M059J (cell line): ENCODE measurements at places on chromosomes 2 and 18. TPM values are rescaled to one million over a fixed set of nuclear protein-coding genes. Genes with fewer than 3 reads are reported as not detected.
A peak's percentile ranks its signal among the peaks of the same experiment; 100 is the strongest.

DNA sequence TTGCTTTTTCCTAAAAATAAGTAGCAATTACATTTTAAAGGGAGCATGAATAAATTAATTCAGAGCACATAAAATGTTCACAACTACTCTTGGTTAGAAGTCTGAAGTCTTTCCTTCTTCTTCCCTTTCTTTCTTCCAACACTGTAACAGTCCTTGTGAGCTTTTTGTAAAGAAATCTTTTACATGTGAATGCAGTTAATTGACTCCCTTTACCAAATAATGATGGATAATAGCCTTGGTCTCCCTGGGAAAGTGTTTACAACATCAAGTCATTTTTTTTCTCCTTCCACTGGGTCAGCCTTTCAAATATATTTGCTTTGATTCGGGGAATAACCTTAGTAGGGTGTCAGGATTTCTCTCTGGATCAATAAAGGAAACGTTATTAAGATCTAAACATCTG lies 39.1 kb downstream of the CALCRL start:
- DNase-seq: no peak

DNA sequence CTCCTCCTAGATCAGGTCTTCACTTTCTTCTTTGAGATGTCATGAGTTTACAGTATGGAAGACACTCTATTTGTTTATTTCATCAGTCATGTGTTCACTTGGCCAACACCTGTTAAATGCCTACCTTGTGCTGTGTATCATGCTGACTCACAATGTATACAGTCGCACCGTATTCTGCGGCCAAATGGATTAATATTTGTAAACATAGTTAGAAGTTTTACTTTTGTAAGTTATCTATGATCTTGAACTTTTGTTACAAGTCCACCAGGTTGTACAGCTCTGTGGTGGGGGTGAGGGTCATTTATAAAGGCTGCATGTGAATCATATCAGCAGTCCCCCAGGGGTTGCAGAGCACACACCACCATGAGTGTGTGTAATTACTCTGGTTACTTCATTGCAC lies 408.7 kb upstream of the NRP2 start:
- no peak for DNase-seq

- no peak for DNase-seq
Measured at GRCh38 chr2:205484215-205484614, 198.1 kb upstream of the NRP2 start.

- DNase-seq: peak; percentile 0
Measured at GRCh38 chr2:210363261-210363660, 48.3 kb upstream of the MYL1 start.

GRCh38 chr2:168490015-168490874 lies 34.2 kb downstream of the CERS6 start:
- DNase-seq: peak; percentile 15

GRCh38 chr2:185145316-185146121 lies 547.2 kb downstream of the ZNF804A start:
- DNase-seq: no peak

- no peak for DNase-seq
Measured at GRCh38 chr2:84899304-84900204, 5.9 kb upstream of the TMSB10 start.

- peak; percentile 80 for DNase-seq
Measured at GRCh38 chr2:133787207-133787606, 218.9 kb upstream of the NCKAP5 start.

GRCh38 chr18:74665346-74665745 lies 67.7 kb downstream of the ZNF407 start:
- DNase-seq: no peak

GRCh38 chr2:62423235-62423634 lies 82.8 kb downstream of the TMEM17 start:
- peak; percentile 31 for DNase-seq

DNA sequence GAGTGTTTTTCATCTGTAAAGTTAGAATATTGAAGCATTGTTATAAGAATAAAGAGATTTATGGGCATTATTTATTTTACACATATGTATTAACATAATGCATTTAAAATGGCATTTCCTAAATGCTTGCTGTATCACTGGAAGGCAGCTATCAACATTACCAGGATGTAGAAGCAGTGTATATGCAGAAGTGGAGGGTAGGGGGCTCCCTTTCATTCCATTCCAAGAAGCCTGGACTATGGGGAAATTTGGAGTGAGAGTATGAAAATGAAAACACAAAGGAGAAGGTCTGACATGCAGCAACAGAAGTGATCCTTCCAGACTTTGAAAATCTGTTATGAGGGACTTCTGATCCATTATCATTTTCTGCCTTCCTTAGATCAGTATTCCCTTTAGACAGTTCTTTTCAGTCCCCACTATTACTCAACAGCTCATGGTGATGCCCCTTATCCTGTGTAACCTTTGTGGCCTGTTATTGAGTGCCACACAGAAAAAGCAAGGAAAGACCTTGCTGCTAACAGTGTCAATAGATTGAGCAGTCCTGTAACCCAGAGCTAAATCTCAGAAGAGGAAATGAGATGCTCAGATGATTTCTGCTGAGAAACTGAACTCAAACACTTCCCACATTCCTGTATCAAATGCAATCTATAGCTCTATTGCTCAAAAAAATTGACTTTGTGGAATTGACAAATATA lies 216.6 kb downstream of the HNMT start:
- DNase-seq: peak; percentile 2

DNA sequence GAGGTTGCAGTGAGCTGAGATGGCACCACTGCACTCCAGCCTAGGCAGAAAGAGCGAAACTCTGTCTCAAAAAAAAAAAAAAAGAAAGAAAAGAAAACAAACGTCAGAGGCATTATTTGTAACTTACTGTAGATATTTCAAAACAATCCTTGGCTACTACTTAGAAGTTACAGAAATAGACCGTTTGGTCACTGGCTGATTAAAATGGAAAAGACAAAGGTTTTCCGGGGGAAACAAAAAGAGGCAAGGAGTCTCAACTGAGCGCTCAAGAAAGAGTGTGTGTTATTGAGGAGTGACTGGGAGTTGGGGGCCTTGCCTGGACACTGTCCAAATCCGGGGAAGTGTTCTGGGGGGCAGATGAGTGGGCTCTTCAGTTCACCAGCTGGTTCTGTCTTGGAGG lies 47.6 kb downstream of the TEX44 start:
- no peak for DNase-seq

DNA sequence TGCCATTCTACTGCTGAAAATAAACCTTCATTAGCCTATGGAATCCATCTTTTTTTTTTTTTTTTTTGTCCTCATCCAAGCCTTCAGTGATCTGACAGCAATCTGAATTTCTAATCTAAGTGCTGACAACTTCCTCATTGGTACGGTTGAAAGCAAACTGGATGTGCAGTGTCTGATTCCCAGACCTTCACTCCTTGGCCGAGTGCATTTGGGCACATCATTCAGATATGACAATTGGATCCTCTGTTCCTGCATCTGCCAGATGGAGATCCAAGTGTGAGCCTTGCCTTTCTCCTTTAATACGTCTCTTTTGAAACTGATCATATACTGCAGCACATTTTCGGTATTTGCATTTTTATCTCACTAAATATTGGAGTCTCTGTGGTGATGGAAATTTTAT lies 713.1 kb downstream of the DCDC2C start:
- DNase-seq: no peak

DNA sequence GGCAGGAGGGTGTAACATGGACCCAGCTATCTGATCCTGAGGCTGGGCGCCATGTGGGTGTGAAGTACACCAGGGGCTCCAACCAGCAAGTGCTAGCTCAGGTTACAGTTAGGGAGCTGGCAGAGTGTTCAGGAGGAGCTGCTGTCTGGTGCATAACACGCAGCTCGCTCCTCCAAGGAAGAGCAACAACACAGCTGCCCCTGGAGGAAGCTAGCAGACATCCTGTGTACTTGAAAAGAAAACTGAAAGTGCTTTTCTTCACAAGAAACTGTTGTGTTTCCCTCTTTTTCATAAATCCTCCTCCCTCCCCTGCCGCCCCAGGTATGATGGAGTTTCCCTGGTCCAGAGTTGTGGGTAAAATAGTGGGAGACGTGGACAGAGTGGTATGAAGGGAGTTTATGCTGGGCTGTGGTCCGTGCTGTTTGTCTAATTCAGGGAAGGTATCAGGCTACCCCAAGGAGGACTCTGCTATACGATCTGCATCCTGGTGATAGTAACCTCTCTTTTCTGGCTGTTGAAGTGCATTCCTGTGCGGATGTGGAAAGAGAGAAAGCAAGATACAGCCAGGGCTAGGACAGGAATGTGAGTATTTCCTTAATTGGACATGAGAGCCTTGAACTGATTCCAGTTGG lies 6.1 kb upstream of the LBH start:
- DNase-seq: peak; percentile 74

DNA sequence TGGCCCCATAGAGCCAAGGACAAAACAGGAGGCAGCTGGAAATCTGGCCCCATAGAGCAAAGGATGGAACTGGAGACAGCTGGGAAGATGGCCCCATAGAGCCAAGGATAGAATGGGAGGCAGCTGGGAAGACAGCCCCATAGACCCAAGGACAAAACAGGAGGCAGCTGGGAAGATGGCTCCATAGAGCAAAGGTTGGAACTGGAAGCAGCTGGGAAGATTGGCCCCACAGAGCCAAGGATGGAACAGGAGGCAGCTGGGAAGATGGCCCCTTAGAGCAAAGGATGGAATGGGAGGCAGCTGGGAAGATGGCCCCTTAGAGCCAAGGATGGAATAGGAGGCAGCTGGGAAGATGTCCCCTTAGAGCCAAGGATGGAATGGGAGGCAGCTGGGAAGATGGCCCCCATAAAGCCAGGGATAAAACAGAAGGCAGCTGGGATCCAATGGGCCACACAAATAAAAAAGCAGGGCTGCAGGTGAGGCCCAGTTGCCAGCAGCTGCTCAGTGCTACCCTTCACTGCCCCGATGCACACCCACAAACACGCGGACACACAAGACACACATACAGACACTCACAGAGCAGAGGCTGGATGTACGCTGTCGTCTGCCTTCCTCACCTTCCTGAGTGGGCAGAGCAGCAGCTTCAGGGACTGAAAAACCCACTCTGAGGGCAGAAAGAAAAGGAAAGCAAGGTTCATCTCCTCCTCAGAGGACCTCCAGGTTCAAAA lies 505.4 kb upstream of the MYT1L start:
- no peak for DNase-seq

DNA sequence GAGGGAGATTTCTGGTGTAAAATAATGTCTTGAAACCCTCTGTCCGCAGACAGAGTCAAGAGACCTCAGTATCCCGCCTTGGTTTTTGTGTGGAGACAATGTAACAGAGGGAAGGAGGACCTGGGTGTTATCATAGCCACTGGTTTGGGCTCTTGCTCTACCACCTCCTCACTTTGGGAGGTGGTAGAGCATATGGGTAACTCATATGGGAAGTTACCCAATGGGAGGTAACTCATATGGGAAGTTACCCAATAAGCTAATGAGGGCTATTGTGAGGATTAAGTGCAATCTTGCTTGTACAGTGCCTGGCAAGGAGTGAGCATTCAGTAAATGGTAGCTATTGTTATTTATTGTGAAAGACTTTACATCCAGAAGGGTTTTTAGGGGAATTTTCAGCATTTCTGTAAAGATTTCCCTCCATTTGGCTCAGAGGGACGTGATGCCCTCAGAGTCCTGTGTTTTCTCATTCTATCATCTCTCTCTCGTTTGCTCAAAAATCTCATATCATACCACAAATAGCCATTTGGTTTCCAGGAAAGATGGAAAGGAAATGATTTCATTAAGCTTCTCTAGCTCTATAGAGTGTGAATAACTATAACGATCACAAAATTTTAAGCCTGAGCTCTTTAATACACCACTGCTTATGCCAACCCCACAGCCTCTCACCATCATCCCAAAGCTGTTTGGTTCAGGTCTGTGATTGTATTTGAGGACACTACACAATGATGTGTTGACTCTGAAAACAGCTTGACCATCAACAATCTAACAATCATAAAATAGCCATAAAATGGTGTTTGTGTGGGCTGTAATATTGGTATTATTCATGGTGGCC lies 307.7 kb downstream of the STK39 start:
- no peak for DNase-seq

- DNase-seq: no peak
Measured at GRCh38 chr2:43057742-43058725, 168.4 kb downstream of the ZFP36L2 start.

GRCh38 chr2:145654746-145655145 lies 1134.8 kb upstream of the ZEB2 start:
- DNase-seq: peak; percentile 10

DNA sequence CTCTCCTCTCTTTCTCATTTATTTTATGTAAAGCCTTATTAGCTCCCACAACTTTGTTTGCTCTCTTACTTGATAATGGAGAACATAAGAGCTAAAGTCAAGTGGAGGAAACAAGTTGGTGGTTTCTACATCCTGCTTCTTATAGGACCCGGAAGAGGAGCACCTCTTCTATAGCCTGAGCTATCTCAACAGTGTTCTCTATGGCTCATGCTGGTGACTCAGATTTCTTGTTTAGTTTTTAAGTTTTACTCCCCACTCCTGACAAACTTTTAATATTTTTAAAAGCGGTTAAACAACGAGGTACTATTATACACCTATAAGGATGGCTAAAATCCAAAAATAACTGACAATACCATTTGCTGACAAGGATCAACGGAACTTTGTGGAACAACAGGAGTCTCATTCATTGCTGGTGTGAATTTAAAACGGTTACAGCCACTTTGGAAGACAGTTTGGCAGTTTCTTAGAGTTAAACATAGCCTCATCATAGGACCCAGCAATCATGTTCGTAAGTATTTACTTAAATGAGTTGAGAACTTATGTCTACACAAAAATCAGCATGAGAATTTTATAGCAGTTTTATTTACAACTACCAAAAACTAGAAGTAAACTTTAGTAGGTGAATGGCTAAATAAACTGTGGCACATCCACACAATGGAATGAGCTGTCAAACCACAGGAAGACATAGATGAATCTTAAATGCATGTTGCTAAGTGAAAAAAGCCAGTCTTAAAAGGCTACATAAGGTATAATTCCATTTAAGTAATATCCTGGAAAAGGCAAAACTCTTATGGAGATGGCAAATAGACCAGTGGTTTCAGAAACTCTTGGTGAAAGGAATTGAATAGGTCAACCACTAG lies 12.7 kb upstream of the CDC42EP3 start:
- peak; percentile 60 for DNase-seq

DNA sequence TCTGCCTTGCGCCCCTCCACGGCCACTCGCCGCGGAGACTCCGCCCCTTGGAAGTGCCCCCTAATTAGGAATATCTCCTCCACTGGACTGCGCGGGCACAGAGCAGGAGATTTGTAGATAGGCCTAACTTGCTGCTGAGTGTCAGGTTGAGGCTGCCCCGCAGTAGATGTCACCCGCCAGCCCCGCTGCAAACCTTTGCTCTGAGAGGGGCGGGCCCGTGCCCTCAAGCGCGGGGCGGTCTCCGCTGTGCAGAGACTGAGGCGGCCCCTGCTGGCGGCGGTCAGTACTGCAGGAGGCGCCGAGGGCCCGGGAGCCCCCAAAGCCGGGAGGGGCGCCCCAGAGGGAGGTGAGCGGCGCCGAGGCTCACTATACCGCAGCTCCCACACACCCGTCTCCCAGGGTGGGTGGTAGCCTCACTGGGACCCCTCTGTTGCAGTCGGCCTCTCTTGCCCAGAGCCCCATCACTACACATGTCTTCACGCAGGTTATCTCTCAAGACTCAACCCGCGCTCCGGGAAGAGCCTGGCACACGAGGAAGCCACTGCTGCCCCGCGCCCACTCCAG lies 2.9 kb upstream of the NEURL3 start:
- DNase-seq: peak; percentile 51

RAPGEF4 gene
- 0.47 and 1.4 TPM in 2 replicates for total RNA-seq

MYCN gene
- total RNA-seq: not detected in 2 replicates

NPHP1 gene
- total RNA-seq: 6.5 and 8.9 TPM in 2 replicates

PLCD4 gene
- total RNA-seq: 0.34 and 0.39 TPM in 2 replicates

BCL11A gene
- total RNA-seq: under 0.01 TPM in 1 of 2 replicates, not detected in the other

DSEL gene
- 26.3 and 40.3 TPM in 2 replicates for total RNA-seq

GNLY gene
- total RNA-seq: not detected in 2 replicates

SH2D6 gene
- total RNA-seq: not detected in 2 replicates

ERMN gene
- total RNA-seq: 0.12 and 0.17 TPM in 2 replicates

ZNF892 gene
- 1.6 and 2.7 TPM in 2 replicates for total RNA-seq

STPG4 gene
- 1.0 TPM in 1 of 2 replicates, not detected in the other for total RNA-seq

ARL5A gene
- total RNA-seq: 21.1 and 60.4 TPM in 2 replicates

SALL3 gene
- total RNA-seq: not detected in 2 replicates
